ENCODE measurements at places on chromosomes 5 and 9.

GRCh38 chr5:171806976-171807747 lies 21.5 kb downstream of the SMIM23 start:
- DNase-seq: peak; percentile 25

DNA sequence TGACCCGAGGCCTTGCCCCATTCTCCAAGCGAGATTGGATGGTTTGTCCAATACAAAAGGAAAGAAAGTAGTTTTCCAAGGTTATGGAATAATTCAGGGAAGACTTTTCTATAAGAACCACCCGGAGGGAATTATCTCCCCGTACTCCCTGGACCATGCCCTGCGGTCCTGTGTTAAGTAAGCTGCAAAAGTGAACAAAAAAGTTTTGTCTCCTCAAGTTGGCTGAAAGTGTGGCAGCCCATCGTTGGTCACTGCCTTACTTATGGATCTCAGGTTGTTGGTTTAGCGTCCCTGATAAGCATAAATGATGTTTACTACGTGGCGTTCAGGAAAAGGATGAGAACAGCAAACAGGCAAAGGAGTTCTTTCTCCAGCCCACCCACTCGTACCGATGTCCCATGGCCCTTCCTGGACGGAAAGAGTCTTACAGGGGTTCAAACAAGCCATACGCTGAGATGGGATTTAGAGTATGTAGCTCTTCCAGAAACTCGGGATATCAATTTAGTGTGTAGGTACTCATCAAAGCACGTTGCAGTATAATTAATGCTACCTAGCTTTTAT lies 413 bp upstream of the AUH start:
- DNase-seq: no peak

GRCh38 chr5:149365418-149365817 lies 7.6 kb downstream of the PCYOX1L start:
- DNase-seq: no peak

- DNase-seq: no peak
These were observed 947.3 kb upstream of the COX7C start for GRCh38 chr5:85670417-85670816.

DNA sequence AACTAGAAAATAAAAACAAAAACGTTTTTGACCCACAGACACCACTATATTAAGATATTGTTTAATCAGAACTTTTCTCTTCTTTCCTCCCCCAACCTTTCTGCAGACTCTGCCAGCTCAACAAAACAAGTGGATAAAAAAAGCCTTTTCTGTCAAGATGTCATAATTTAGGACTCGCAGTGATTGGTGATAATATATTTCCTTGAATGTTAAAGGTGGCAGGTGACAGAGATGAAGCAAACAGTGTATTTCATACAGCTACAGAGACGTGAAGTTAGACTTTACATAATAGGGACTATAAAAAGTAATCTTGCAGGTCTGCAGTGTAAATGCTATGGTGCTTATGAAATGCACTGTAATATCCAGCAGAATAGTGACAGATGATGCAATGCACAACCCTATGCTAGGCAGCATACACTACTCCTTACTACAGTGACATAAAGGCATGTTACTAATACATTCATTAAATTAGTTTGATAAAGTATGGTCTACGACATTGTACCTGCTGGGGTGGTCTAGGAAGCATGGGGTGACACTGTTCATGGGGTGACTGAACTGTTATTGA lies 326.7 kb upstream of the GRAMD2B start:
- DNase-seq: no peak

DNA sequence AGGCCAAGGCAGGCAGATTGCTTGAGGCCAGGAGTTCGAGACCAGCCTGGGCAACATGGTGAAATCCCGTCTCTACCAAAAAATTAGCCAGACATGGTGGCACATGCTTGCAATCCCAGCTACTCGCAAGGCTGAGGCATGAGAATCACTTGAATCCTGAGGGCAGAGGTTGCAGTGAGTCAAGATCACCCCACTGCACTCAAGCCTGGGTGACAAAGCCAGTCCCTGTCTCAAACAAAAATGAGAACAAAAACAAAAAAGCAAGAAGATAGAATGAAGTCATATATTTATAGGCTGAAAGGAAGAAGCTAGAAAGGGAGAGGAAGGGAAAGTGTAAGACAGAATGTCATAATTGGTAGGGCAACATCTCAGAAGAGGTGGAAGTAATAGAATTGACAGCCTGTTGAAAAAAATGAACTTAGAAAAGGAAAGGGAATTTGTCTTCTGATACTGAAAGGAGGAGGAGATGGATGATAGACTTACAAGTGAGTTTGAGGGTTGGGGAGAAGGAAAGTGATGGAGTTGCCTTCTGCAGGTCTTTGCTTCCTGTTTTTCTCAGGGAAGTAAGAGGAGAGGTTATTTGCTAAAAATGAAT lies 32.2 kb downstream of the CARD6 start:
- no peak for DNase-seq

DNA sequence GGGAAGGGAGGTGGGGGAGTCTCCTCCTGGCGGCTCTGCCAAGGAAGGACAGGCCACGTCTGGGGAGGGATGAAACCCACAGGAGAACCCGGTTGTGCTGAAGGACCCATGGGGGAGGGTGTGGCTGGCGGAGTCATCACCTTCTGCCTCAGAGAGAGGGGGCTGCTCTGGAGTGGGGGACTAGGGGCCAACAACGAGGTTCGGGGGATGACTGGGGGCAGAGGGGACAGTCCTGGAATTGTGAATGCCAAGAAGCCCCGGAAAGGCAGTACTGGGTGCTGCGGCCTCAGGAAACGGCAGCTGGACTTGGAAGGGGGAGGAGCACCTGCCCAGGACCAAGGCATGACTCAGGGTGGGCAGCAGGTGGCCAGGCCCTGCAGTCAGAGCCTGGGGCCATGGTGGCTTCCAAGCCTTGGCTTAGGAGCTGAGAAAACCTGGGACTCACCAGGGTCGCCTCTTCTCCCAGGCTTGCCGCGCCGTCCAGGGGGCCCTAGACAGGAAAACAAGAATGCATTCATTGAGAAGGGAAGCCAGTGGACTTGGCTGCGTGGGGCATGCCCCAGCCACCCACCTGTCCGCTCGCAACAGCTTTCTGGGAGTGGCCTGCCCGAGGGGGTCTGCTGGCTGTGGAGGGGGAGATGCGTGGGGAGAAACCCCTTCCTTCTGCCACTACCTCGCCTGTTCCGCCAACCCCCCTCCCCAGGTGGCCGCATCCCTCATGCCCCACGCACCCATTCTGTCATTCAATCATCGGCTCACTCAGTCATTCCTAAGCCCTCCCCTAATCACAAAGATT lies 74.0 kb upstream of the PHYKPL start:
- DNase-seq: no peak

All from hematopoietic multipotent progenitor cell treated with erythropoietin and hydrocortisone succinate and interleukin-3 and kit ligand, for 4 days (in vitro differentiated cells).